ENCODE measurements at places on chromosomes 13 and 19.

- DNase-seq, result no peak
Measured at GRCh38 chr19:39335168-39335548, 685 bp downstream of the GMFG start.

- no peak for DNase-seq
Measured at GRCh38 chr13:44792096-44792495, 197.2 kb downstream of the NUFIP1 start.

GRCh38 chr13:110560601-110561343 lies 750 bp downstream of the RAB20 start:
- DNase-seq, result no peak

DNA sequence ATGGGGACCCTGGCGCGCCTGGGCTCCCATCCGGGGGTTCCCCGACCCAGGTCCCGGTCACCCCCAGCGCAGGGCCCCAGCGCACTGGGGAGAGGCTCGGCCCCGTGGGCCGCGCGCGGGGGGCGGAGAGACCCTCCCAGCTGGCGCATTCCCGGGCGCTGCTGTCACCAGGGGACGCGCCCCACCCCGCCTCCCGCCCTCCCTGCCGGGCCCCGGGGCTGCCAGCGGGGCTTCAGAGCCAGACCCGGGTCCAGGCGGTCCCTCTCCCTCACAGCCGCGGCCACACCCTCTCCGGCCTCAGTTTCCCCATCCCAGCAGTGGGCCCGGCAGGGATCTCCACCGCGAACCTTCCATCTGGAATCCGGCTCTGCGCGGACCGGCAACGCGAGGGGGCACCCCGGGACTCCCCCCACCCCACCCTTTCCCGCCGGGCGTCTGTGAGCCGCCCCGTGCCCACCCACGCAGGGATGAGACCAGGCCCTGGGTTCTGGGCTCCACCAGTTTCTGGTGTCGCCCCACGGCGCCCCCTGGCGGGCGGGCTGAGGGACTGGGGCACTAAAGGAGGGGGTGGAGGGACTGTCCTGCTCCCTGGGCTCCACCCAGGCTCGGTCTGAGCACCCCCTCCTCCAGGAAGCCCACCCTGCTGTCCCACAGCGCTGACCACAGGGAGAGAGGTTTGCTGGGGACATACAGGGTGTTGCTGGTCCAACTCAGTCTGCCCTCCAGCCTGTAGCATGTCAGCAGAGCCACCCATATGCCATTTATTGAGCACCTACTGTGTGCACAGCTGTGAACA lies 878 bp upstream of the ADAMTSL5 start:
- DNase-seq, result no peak

DNA sequence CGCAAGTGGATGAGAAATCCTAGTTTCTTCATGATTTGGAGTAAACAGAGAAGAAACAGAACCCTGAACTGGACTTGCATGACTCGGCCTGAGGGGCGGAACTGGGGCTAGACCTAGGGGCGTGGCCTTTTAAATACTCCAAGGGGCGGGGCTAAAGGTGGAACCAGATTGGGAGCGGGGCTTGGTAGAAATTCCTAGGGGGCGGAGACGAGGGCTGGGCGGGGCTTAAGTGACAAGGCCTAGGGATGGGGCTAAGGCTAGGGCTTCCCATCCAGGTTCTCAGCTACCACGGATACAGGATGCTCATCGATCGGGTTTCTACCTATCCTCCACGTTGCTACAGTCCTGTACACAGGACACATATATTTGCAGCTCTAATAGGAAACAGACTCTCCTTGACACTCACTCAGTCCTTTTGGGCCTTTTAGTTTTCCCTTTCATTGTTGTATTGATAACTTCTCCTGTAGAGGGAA lies 372 bp upstream of the ZNF699 start:
- DNase-seq, result peak; percentile 87

DNA sequence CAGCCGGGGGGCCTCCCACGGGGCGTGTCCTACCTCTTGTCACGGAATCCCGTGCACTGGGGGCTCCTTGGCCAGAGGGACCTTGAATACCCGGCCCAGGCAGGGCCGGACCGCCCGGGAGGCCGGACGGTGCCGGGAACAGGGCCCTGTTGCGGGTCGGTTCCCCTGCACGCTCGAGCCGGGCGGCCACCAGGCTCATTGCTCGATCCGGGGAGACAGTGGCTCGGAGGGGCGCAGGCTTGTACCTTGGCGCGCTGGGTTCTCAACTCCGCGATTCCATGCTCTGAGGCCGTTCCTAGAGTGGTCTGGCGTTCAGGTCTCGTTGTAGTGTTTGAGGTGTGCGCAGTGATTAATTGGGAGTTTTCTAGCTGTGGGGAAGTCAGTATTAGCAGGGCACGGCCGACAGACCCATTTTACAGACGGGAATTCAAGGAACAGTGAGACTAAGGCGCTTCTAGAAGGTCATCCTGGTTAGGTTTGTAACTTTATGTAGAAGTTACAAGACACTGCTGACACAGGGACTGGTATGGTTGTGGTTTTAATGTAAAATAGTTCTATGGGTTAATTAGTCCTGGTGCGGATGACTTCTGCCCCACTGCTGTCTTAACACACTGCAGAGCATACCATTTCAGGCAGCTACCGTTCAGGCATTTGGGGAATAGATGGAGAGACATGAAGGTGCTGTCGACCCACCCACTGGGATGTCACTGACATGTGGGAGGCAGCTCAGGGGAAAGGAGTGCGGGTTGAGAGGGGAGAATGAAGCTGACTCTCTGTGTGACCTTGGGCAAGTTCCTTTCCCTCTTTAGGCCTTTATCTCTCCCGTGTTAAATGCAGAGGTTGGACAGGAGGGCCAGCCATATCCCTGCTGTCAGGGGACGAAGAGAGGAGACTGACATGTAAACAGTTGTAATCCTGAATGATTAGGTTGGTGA lies 592 bp downstream of the CLPTM1 start:
- no peak for DNase-seq

DNA sequence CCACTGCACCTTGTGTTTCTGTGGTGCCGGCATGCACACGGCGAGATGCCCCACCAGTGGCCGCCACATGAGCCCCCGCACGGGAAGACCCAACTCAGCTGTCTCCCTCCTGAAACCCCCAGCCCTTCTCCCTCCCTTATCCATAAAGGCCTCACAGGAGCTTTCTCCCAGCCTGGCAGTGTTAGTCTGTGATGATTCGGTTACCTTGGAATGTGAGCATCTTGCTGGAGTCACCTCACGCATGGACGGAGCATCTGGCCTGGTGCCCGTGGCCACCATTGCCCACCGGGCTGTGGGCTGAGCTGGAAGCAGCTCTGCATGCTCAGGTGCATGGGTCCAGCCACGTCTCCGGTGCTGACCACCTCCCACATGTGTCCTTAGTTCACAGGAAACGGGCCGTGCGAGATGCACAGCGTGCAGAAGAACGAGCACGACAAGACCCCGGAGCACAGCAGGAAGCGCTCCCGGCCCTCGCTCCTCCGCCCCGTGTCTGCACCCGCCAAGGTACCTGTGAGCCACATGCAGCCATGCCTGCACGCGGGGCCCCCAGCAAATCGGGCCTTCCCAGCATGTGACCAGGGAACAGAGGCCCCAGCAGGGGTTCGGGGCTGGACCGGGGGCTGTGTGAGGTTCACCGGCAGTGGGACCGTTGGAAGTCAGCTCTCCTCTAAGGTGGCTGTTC lies 22.0 kb downstream of the SIN3B start:
- DNase-seq, result no peak

DNA sequence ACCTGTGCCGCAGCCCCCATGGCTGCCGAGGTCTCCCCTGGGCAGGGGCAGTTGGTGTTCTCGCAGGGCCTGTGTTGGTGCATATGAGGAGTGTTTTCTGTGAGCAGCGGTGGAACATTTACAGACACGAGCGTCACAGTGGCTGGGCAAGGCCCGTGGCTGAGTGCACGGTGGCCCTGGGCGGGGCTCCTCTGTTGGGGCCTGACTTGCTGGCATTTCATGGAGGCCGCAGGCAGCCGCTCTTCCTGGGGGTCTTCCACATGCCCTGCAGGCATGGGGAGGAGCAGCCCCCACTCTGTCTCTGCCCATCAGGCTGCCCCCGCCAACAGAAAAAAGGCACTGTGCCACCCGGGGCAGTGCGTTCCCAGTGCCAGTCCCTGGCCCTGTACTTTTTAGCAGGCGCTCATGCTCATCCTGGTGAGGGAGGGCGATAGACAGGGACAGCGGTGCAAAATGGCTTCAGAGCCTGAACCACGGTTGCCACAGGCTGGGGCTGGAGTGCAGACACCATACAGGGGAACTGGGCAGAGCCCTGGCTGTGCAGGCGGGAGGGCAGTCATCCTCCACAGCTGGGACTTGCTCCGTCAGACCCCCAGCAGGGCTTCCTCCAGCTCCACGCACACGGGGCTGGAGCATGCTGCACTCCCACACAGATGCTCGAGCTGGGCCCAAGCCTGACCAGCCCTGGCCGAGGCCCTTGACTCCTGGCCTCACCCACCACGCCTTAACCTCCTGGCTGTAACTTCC lies 23.5 kb downstream of the TFDP1 start:
- no peak for DNase-seq

DNA sequence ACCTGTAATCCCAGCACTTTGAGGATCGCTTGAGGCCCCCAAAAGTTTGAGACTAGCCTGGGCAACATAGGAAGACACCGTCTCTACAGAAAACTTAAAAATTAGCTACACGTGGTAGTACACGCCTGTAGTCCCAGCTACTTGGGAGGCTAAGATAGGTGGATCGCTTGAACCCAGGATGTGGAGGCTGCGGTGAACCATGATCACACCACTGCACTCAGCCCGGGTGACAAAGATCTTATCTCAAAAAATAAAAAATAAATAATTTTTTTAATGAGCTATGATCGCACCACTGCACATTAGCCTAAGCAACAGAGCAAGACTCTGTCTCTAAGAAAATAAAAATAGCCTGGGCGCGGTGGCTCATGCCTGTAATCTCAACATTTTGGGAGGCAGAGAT lies 6.6 kb downstream of the RCBTB2 start:
- DNase-seq, result no peak

All from prostate gland (tissue), 2 donors.